Type B pancreatic cell (in vitro differentiated cells): ENCODE measurements at places on chromosomes 13 and 19.

DNA sequence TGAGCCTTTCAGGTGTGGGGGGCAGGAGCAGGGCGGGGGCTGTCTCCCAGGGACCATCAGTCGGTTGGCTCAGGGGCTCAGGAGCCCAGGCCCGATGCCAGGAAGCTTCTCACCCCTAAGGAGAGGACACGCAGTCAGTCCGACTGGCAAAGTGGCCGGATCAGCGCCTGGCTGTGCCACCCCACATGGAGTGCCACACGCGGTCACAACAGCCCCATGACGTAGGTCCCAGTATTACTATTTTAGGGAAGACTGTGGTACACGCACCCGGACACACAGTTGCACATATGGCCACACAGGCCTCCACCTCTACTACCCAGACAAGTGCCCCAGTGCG lies 29.3 kb upstream of the GRTP1 start:
- DNase-seq: no peak

- no peak for DNase-seq
Measured at GRCh38 chr13:99270518-99270917, 12.3 kb upstream of the GPR18 start.

DNA sequence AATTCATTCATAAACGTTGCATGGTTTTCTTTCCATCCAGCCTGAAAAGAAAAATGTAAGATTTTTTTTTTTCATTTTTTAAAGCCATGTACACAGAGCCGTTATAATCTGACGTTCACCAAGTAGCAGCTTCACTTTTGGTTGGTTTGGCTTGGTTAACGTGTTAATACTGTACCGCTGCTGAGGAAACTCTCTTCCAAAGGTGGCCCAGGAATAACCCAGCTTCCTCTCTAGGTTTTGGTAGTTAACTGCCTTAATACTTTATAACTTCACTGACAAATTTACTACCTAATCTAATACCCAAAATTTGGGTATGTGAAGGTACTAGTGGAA lies 1.7 kb downstream of the INTS6 start:
- DNase-seq: no peak

- no peak for DNase-seq
Measured at GRCh38 chr19:55188625-55189024, 8.5 kb upstream of the SYT5 start.

DNA sequence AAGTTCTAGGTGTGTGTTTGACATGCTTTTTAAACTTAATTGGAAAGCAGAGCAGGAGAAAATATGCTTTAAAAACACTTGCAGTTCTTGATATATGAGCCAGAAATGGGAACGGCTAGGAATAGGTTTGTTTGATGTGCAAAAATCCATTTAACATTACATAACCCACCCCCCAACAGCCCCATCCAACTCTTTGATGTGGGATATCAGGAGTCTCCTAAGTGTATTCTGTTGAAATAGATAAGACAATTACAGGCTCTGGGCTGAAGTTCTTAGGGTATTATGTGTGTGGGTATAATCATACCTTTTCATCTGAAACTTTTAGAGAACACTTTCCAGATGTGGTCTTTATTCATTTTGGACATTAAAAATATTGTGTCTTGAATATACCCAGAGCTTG lies 240.4 kb upstream of the CSNK1A1L start:
- DNase-seq: no peak

DNA sequence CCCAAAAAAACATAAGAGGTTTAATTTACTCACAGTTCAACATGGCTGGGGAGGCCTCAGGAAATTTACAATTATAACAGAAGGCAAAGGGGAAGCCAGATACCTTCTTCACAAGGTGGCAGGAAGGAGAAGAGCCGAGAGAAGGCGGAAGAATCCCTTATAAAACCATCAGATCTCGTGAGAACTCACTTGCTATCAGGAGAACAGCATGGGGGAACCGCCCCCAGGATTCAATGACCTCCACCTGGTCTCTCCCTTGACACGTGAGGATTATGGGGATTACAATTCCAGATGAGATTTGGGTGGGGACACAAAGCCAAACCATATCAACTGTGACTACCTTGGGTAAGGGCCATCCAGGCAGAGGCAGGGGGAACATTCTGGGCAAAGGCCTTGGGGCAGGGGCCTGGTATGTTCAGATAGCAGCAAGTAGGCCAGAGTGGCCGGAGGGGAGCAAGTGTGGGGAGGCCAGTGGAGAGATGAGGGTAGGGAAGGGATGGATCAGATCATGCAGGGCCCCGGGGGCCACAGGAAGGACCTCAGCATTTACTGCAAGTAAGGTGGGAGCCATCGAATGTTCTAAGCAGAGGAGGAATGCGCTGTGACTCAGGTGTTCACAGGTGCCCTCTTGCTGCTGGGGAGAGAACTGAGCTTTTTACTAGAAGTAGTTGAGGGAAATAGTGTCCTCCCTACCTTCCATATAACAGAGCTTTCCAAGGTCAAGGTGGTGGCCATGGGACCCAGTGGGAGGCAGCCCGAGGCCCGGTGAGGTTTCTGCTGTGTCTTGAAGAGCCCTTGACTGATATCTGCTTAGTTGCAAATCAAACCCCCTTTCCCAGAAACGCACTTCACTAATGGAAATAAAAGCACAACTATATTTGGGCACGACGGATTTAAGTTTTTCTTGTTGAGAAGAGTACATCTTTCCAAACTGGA lies 18.0 kb downstream of the RAB3D start:
- DNase-seq: no peak
